ENCODE measurements at places on chromosomes 5 and 9.
A peak's percentile ranks its signal among the peaks of the same experiment; 100 is the strongest.

GRCh38 chr5:36373527-36374086 is 71.9 kb upstream of the RANBP3L start:
- DNase-seq = peak; percentile 94

GRCh38 chr5:128038643-128039042 is 44.9 kb upstream of the SLC12A2 start:
- DNase-seq = no peak

GRCh38 chr5:137706841-137707240 is 29.0 kb downstream of the KLHL3 start:
- DNase-seq = no peak

- no peak for DNase-seq
Measured at GRCh38 chr5:36717131-36717695, 110.8 kb downstream of the SLC1A3 start.

DNA sequence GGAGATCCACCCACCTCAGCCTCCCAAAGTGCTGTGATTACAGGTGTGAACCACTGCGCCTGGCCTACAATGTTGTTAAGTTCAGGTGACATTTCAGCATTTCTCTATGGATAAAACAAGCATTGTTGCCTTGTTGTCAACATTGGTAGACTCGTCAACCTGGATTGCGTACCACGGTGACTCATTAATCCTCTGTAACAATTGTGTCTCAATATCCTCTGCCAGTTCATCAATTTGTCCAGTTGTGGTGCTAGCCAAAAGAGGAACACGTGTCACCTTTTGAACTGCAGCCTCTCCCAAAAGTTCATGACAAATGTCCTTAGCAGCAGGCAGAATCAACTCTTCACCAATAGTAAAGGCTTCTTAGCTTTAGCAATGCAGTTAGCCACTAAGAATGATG is 46.3 kb upstream of the LARP1 start:
- DNase-seq = peak; percentile 14

- no peak for DNase-seq
Measured at GRCh38 chr9:93183663-93184431, at the start of gene WNK2. TSS of gene WNK2 (plus strand) at chr9:93184139. CDS start at chr9:93184930, 791 bp downstream.

- no peak for DNase-seq
Measured at GRCh38 chr5:178155065-178155464, 1.4 kb upstream of the NHP2 start.

GRCh38 chr9:134146774-134147493 is 11.1 kb downstream of the WDR5 start:
- DNase-seq = no peak
